MG63 (cell line): ENCODE measurements at places on chromosomes 5 and 9.

DNA sequence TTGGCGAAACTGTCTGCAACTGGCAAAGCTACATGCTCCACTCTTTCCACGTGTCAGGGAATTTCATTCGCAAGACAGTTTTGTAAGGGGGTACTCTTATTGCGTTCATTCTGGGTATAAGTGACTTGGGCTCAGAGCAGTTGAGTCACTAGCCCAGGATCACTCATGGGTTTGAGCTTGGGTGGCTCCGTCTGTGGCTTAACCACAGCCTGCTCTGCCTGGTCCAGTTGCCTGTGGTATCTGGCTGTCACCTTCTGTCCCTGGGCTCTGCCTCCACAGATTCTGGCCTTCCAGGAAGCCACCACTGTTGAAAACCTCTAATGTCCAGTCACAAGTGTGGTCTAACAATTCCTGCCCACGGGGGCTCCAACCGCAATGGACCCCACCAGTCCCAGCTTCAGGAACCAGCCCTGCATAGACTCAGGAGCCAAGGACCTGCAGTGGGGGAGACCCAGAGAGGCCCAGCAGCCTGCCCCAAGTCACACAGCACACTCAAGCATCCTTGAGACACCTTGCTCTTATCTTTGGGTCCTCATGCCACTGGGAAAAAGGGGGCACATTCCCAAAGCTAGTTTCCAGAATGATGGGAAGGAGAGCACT lies 10.4 kb downstream of the KIF12 start:
- DNase-seq = no peak

DNA sequence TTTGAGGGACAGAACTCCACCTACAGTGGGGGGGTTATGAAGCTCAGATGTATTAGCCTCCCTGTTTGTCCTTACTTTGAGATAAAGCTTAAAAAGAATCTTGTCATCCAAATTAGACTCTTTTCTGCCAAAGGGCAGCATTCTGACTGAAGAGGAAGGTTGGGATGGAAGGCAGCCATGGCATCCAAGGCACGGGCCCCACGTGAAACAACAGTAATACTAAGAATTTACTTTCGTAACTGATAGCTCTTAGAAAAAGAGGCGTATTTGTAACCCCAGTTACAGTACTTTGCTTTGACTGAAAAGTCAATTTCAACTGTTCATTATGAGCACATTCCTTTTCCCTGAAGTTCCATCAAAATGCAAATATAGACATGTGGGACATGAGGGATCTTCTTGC lies 168.5 kb downstream of the ARRDC3 start:
- no peak for DNase-seq

- DNase-seq = peak; percentile 45
These were observed 59.7 kb downstream of the GNA14 start for GRCh38 chr9:77588271-77588937.

DNA sequence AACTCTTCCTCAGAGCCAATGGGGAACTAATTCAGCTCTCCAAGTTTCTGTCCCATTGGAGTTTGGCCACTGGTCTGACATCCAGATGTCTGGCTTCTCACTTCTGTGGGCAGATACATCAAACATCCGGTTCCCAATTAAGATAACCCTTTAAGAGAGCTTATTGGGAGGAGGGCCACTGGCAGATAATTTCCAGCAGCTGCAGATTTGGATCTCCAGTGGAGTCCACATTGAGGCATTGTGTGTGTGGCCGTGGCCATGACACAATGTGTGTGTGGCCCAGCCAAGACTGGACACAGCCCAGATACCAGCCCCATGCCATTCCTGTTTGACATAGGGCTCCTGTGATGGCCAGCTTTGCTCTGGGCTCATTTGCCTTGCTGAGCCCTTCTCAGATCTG lies 110.5 kb upstream of the MAP1B start:
- no peak for DNase-seq

- DNase-seq = no peak
These were observed 346.9 kb downstream of the CDH9 start for GRCh38 chr5:26691486-26691885.

GRCh38 chr5:132826424-132827082 lies 3.9 kb downstream of the SHROOM1 start:
- DNase-seq = no peak

- DNase-seq = no peak
These were observed 229.0 kb downstream of the ELAVL2 start for GRCh38 chr9:23596913-23597634.

DNA sequence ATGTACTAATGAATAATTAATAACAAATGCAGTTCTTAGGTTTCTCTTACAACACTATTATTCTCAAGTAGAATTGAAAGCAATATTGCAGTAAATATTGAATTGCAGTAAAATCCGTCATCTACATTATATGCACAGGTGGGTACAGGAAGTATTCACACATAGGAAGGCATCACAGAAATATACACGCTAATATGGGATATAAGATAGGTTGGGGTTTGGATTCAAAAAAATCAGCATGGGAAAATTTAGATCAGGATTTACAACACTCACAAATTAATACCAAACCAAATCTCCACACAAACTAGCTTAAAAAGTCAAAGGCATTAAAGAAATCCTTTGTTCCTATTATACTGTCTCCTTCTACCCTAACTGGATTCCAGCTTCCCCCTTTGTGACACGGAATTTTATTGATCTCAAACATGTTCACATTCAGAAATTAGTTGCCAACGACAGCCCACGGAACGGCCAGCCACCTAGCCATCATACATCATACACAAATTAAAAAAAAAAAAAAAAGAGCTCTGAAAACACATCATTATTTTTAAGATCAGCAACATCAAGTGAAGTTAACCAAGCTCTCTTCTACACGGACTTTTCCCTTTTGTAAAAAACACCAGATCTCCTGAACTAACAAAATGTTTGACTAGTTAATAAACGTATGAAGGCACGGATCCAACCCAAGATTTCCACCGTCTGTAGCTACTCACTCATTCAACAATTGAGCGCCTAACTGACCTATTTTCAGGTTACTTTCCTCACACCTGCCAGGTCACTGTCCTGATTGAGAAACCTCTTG lies 2.2 kb downstream of the NR6A1 start:
- DNase-seq = no peak

GRCh38 chr9:23769307-23769935 lies 56.6 kb downstream of the ELAVL2 start:
- no peak for DNase-seq

GRCh38 chr9:93302586-93303257 lies 118.8 kb downstream of the WNK2 start:
- DNase-seq = peak; percentile 61

DNA sequence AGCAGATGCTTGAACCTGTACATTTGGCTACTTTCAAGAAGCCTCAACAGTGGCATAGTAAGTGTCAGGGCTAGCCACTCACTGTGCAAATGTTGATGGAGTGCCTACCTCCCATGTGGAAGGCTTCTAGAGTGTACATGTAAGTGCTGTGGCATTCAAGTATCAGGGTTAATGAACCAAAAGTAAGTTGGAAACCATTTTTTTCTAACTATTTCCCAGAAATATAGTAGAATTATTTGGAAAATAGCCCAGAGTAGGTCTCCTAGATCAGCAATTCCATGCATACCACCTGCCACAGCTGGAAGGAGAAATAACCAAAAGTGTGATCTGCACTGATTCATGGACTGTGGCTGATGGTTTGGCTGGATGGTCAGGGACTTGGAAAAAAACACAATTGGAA lies 53.3 kb downstream of the FOXD1 start:
- DNase-seq = no peak

- no peak for DNase-seq
These were observed 210.4 kb upstream of the ELAVL2 start for GRCh38 chr9:24036459-24036858.

DNA sequence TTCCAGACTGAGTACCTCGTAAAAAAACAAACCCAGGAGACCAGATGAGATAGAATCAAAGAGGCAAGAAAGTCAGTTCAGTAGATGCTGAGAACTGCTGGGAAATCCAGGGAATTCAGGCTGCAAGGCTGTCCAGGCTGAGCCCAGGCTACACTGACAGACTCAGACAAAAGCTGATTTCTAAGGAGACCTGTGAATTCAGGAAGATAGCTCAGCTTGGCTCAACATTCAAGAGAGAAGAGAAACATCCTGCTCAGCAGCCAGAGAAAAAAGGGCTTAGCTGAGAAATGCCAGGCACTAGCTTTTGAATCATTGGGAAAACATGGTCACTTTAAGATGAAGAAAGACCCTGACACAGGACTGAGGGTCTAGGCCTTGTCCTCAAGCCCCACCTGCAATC lies 118.2 kb upstream of the SLC44A1 start:
- DNase-seq = no peak

GRCh38 chr5:181149806-181150733 lies 2.7 kb downstream of the OR2V2 start:
- DNase-seq = no peak

GRCh38 chr5:137310051-137310730 lies 188.9 kb downstream of the SPOCK1 start:
- DNase-seq = peak; percentile 78

- DNase-seq = no peak
These were observed 396.5 kb upstream of the RPS23 start for GRCh38 chr5:82674671-82675070.
